MV-4-11 (cell line): ENCODE measurements at places on chromosomes 7 and 10.
A peak's percentile ranks its signal among the peaks of the same experiment; 100 is the strongest.

- DNase-seq: no peak
These were observed 62.6 kb downstream of the CDCA7L start for GRCh38 chr7:21883069-21883468.

GRCh38 chr10:20708305-20708704, 188.8 kb downstream of the NEBL start:
- no peak for DNase-seq

DNA sequence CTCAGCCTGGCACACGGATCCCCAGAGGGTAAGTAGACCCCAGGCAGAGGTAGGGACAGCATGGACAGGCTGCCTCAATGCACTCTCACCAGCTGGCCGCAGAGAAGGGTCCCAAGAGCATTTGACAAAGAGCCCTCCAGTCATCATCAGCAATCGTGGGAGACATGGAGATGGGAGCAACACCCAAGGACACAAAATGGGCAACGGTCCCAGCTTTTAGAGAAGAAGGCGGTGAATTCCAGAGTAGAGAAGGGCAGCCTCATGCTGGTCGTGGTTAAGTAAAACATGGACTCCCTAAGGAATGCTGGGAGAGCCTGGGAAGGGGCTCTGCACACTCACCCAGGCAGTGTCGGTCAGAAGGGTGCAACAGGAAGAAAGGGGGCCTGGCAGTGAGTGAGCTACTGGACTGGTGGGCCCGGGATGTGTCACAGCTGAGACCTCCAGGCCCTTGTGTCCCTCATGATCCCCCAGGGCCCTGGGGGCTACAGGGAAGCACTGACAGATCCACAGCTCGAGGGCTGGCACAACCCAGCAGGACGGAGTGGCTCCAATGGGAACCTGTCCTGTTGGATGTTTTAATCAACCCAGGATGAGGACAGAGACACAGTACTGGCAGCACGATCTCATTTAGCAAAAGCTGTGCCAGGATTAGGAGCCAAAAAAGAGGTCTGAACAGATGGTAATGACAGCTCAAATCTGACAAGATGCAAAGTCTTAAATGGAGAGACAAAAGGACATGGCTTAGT, 147.1 kb downstream of the NEURL1 start:
- no peak for DNase-seq

DNA sequence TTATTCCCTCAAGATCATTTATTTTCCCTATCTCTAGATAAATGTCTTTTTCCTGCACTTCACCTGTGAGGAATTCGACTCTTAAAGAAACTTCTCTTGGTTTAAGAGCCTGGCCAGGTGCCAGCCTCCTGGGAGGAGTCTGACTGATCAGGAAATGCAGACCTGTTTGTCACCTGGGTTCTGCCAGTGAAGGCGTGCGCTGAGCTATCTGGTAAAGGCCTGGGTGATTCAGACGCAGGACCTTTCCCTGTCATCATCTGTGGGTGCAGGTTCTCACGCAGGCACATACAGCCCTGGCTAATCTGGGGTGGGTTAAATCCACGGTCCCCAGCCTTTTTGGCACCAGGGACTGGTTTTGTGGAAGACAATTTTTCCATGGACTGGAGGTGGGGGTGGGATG, 65.3 kb upstream of the AQP1 start:
- no peak for DNase-seq

DNA sequence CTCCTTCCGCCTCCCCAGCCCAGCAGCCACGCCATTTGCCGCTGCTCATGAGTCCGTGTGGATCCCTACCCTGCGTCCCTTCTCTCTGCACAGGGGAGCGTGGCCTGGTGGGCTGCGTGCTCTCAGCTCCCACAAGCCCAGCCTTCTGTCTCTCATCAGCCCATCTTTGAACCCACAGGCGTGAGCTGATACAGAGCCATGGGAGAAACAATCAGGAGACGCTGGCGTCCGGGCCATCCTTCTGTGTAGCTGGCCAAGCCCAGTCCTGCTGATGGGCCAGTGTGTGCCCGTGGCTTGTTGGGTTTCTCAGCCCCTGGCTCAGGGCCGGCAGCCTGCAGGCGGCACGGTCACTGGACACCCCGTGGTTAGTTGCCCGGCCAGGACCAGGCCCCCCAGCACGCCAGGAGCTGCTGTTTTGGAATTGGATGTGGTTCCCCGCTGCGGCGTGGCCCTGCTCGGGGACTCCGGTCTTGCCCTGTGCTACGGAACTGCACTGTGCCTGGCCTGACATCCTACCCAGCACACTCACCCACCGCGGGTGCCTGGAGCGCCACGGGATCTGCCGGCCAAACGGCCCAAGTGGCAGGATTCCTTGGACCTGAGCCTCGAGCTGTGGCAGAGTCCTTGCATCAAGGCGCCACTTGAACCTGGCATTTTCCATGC, 88.9 kb downstream of the ELFN1 start:
- DNase-seq: no peak

GRCh38 chr10:48811917-48812316, 127.2 kb downstream of the WDFY4 start:
- DNase-seq: no peak

DNA sequence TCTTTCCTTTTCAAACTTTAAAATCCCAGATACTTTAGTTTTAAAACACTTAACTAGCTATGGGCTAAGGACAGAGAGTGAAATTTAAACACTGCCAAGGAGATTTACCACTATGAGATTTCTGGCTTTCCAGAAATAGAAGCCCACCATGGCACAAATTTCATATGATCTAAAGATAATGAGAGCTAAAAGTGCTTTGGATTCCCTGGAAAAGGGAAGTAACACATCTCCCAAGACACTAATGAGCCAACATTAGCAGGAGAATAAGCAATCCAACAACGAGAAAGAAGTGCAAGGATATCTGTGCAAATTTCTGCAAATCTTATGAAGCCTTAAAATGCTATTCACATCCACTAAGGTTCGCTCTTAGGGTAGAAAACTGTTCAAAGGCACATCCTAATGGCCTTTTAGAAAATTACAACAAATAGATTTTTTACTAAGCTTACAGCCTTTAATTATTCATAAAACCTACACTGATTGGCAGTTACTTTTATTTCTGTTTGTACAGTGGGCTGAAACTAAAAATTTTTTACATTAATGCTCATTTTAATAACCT, 100.3 kb downstream of the RAPGEF5 start:
- no peak for DNase-seq

DNA sequence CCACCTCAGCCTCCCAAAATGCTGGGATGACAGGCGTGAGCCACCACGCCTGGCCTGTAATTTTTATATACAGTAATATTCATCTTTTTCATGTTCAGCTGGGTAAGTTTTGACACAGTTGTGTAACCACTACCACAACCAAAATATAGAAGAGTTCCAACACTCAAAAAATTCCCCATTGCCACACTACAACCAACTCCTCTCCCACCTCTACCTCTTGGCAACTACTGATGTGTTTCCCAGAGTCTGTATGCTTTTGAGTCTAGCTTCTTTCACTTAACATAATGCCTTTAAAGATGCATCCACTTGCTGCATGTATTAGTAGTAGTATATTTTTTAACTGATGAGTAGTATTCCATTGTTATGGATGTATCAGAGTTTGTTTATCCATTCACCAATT, 90.7 kb downstream of the SRPK2 start:
- no peak for DNase-seq

DNA sequence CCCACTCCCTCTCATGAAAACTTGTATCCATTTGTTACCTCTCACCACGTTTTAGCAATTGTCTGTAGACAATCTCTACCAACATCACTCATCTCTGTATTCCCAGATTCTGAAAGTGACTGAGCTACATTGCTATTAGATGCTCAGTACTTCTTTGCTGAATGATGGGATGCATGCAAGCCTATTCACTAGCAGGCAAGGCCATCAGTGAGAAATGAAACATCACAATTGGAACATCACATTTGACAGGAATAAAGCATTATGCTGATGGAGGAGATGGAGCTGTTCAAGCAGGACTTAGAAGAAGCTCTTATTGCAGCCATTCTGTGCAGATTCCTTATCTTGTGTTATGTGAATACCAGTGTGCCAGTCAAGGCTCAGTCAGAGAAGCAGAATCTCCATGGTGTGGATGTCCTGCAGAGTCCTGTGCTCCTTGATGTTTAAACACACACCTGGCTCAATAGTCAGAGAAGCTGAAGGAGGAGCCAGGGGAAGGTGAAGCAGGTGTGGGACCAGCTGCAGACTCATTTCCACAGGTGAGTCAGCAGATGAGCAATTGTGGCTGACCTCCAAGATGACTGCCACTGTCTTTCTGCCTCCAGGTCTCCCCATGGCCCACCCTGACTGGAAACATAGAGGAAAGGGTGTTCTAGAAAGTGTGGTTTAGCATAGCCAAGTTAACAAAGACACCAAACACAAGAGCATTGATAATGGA, 965.5 kb downstream of the GRID1 start:
- no peak for DNase-seq

DNA sequence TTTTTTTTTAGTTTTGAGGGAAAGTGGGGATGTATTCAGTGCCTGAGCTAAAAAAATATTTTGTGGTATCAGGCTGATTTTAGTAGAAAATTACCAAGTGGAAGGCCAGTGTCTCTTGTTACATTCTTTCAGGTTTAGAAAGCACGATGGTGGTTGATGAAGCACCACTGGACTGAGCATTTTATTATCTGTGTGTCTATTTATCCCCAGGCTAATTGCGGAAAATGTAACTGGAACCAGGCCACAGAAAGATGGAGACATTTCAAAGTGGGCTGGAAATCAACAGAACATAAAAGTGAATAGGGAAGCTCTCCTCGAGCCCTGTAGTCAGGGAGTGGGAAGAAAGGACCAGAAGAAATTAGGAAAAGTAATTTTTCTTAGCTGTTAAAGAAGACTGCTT, 261.0 kb downstream of the STK31 start:
- DNase-seq: no peak

DNA sequence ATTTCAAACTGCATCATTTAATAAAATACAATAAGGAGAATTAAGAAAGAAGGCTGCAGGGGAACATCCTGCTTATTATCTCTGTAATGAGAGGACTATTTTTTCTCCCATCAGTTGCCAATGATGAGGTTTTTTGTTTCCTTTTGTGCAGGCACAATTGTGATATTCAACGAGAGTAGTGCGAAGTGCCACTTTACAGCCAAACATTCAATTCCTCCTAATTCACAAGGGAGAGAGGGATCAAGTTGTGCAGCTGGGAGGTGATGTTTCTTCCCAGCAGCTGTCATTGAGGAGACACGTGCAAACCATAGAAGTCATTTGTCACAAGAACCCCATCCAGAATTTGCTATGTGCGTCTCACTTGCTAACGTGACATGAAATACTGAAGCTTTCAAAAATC, 81.6 kb upstream of the ICA1 start:
- no peak for DNase-seq

DNA sequence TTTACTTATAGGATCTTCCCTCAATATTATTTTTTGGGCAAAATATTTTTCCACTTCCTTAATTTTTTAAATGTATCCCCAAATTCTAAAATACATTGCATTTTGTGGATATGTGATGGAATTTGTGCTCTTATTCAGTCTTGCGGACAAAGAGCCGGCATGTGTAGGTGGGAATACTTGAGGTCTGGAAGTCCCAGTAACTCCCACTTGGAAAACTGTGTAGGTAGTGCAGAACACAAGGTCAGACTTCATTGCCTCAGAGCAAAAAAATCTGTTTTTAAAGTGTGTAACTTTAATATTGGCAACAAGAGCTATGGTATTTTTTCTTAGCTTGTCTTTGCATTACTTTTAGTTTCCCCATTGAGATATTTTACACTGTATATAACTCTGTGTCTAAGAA, 68.5 kb upstream of the SEMA3A start:
- DNase-seq: no peak

- peak; percentile 35 for DNase-seq
These were observed 15.5 kb upstream of the GTPBP4 start for GRCh38 chr10:972763-973162.
